ENCODE measurements at places on chromosomes 2 and 18.

DNA sequence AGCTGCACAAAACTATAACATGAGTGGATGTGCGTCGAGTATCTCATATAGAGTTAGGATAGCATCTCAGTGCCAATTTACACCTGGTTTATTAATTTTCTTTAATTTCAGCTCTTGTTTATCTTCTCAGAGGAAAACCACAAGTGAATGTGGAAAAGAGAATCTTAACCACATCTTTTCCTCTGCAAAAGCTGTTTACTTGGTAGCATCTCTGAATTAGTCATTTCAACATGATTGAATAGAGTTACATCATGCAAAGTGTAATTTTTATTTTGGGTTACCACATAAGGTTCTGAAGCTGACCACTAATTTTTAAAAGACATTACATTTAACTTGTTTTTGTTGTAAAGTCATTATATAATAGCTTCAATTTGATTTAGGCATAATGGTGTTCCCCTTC lies 83.8 kb upstream of the FAM237A start:
- DNase-seq, result no peak

- no peak for DNase-seq
Observed at GRCh38 chr2:107020392-107020791, 134.4 kb upstream of the ST6GAL2 start.

- DNase-seq, result no peak
Observed at GRCh38 chr18:34220081-34220815, 4.5 kb downstream of the NOL4 start.

DNA sequence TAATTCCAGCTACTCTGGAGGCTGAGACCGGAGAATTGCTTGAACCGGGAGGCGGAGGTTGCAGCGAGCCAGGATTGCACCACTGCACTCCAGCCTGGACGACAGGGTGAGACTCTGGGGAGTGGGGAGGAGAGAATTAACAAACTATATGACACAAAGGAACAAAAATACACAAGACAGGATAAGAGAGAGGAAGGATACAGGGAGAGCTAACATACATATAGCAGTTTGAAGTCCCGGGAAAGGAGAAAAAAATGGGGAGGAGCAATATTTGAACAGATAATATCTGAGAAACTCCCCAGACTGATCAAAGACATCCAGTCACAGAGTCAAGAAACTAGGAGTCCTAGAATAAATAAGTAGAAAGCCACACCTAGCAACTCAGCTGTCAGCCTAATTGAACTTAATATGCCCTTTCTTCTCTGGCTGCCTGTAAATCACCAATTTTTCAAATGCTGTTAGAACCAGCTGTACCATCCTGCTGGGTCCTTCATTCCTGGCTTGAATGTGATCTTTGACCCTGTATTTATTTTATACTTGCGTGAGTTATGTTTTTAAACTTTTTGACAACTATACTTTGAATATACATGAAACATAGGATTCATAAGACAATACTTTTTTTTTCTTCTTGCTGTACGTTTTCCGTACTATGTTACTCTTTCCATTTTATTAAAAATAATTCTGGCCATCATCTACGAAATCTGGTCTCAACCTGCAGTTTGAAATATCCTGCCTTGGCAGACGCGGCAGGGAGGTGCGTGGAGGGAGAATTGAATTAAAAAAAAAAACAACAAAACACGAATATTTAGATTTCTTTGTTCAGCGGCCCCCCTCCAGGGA lies 876 bp upstream of the CYP27A1 start:
- DNase-seq, result peak; percentile 38

- no peak for DNase-seq
Observed at GRCh38 chr2:184049566-184049965, 548.8 kb upstream of the ZNF804A start.

DNA sequence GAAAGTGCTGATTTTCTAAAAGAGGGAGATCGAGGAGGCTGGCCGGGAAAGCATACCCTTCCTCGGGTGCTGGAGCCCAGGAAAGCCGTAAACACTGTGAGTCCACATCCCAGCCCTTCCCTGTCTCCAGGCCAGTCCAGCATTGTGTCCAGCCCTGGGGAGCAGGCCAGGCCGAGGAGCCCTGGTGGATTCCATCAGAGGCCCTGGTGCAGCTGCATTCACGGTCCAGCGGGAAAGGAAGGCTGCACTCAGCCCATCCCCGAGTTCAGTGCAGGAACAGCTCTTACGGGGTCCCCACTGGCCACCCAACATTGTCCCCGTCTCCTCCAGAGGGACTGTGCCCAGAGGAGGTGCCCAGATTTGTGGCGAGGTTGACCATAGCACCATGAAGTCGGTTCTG lies 218.6 kb downstream of the KLHL29 start:
- no peak for DNase-seq

DNA sequence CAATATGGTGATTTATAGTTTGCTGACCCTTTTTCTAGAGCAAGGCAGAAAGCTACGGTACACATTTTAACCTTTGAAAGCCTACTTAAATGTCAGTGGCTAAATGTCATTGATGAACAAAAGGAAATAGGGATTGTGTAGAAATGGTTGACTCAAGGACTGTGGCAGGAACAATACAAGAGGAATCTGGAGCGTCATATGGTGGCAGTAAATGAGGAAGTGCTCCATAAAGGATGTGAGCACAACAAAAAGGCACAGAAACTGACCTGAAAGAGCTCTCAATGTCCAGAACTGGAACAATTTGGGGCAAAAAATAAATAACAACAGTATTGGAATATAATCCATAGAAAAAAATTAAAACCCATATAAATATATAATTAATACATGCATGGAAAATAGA lies 443.9 kb upstream of the VRK2 start:
- no peak for DNase-seq

DNA sequence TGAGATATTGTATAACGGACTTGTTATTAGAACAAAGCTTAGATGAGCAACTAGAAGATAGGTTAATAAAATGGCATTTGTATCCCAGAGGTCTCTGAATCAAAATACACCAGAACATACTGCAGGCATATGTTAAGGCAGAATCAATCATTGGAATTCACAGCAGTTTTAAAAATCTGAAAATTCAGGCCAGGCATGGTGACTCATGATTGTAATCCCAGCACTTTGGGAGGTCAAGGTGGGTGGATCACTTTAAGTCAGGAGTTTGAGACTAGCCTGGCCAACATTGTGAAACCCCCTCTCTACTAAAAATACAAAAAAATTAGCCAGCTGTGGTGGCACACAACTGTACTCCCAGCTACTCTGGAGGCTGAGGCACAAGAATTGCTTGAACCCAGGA lies 405.2 kb downstream of the ZEB2 start:
- no peak for DNase-seq

DNA sequence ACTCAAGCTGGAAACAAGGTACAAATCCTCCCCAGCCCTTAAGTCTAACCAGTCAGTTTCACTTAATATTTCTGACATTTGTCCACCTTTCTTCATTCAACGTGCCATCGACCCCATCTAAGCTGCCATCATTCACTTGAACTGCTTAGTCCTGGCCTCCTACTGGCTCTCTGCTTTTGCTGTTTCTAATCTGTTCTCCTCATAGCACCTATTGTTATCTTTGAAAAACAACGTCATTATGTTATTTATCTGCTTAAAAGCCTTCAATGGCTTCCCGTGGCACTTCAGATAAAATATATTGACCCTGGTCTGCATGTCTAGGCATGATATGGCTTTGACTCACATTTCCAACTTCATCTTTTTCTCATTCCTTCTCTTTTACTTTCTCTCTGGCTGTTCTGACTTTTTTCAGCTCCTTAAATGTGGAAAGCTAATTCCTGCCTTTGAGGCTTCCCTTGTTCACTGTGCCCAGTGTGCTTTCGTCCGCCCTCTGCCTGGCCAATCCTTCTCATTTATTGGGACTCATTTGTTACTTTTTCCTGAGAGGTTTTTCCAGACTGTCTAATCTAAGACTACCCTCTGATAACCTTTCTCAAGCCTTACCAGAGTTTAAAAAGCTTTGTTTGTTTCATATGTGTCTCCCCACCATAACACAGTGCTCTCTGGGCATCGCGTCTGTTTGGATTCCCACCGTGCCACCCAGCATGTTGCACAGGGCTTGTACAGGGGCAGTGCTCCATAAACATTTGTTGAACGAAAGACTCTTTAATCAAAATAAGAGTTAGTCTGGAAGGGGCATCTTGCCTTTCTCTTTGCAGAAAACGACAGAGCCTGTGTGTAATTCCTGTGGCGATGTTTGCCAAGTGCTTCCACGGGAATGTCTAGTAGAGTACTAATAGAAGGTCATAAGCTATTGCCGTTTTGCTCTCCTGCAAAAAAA lies 183.9 kb downstream of the FMNL2 start:
- no peak for DNase-seq

GRCh38 chr2:196962325-196962724 lies 35.8 kb upstream of the PGAP1 start:
- DNase-seq, result no peak

DNA sequence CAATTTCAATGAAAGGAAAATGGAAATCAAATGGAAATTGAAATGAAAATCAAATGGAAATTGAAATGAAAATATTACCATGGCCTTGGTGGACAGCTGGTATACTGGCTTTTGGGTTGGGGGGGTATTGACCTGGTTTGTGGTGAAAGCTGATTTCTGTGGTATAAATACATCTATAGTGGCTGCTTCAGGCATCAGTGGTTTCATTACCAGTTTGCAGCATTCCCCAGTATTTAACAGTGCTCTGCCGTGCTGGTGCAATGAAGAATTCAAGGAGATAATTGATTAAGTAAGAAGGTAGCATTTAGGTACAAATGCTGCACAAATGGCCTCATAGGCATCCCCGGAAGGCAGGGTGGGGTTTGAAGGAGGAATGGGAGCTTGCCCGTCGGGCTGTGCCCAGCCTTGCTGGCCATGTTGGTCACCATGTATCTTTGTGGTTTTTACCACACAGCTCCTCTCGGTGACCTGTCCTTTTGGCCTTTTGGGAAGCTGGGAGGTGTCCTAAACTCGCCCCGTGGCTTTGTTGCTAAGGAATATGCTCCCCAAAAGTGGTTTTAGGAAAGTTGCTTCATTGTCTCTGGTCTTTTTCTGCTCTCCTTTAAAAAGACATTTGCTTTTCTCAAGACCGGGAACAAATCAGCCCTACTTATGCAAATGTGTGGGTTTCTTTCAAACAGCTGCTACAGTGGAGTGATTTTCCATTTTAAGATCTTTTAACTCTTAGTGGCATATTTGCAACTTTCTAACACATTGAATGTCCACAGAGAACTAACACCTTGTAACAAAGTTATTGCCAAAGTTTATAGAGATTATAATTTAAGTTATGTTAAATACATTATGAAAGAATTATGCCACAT lies 28.6 kb downstream of the SNTG2 start:
- DNase-seq, result no peak

DNA sequence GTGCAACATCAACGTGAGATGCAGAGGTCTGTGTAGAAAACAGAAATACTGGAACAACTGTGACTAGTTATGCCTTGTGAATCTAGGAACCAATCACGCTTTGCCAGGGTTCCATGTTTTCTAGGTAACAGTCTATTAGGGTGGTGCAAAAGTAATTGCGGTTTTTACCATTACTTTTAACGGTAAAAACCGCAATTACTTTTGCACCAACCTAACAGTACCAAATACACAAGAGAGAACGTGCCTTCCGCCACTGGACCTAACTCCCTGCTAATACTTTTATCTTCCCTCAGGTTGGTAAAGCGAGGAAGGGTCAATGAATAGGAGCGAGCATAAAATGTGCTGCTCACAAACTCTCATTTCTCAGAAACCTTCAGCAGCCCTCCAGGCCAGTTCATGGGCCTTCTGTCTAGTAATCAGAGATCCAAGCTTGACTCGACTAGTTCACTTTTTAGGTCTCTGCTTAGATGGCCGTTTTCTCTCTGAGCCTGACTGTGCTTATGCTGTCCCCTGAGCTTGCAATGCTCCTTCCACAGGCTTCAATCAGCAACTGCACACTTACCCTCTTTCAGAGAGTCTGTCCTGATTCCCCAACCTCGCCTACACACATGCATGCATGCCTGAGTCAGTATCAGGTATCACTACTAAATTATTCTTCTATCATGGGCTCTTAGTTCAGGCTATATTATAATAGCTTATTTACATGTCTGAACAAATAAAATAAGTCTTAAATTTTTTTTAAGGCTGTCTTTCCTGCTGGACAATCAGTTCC lies 47.0 kb downstream of the PLEKHM3 start:
- no peak for DNase-seq

DNA sequence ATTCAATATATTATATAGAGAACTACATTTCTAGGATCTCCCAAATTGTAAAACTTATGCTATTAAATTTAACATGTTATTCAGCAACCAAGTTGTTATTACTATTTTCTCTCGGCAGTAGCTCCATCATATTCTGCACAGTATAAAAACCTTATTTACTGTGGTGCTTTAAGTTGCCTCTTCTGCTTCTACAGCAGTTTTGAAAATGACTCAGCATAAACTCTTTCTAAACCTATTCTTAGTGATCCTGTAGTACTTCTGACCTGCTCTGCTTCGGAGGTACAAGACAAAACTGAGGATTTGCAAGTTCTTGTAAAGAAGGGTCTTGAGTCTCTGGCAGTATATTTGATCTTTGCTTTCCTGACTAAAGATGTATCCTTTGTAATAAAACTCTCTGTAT lies 567.2 kb downstream of the TMX3 start:
- no peak for DNase-seq

DNA sequence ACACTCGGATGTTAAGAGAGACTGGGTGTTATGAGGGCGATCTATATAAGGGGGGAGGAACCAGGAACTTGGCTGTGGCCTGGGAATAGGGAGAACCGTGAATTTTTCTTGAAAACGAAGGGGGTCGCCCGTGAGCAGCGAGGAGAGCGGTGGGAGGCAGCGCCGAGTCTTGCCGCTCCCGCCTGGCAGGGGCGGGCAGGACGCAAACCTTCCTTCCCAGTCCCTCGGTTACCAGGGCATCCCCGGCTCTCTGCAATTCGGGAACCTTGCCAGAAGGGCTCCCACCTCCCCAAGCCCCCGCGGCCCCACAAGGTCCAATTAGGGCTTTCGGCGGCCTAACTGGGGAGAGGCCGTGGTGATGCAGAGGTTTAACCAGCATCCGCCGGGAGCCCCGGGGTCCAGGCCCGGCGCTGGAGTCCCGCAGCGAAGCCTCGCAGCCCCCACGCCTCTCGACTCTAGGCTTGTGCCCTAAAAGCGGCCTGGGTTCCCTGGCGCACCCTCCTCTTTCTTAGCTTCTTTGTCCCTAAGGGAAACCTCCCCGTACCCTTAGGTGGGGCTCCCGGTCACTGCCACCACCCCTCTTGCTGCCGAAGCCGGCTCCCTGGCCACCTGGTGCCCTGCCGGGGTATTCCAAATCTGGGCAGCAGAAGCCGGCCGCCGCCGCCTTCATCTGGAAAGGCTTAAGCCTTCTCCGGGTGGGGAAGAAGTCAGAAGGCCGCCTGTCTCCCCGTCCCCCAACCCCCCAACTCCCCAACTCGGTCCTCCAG lies 680 bp upstream of the FHOD3 start:
- DNase-seq, result peak; percentile 27
